Activated CD4-positive, alpha-beta T cell treated with anti-CD3 and anti-CD28 coated beads, Interleukin-10, Interleukin-2, amounts not matched to agents 100 ng/mL and 50 ng/mL, durations not matched to agents 16 hours and 8 hours (primary cell): ENCODE measurements at places on chromosomes 13 and 19.

GRCh38 chr13:60226507-60226906 lies 62.8 kb upstream of the DIAPH3 start:
- DNase-seq = no peak

DNA sequence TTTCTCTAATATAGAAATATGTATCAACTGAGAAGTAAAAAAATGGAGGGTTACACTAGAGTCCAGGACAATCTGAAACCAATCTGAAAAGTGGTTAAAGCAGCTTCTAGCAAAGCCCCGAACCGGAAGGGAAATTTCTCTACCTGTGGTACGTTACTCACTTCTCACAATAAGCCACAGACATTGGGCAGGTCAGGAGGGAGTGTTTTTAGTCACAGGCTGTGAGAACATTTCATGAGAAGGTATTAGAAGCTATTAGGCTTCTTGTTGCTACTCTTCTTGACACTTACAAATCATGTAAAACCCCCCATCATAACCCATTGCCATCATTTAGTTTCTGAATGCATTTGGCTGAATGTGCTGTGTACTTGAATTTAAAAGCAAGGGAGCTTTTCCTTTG lies 120.9 kb downstream of the NUFIP1 start:
- peak; percentile 64 for DNase-seq

DNA sequence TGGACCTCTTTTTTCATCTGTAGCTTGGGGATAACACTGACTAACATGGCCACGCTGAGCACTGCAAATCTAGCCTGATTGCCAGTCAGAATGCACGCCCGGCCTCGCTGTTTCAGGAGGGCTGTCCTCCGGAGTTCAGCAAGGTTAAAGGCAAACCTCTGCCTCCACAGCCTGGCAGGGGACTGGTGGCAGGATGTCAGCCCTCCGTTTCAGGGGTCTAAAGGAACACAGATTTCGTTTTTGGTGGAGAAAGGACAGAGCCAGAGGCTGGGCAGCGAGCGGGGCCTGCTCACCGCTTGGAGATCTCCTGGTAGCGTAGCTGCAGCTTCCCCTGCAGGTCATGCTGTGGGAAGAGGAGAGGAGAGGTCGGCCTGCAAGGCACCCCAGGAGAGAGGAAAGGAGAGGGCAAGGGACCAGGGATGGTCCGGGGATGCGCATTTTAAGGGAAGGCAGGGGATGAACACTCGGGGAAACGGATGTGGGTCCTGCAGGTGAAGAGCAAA lies 560 bp downstream of the NDUFA7 start:
- DNase-seq = no peak

DNA sequence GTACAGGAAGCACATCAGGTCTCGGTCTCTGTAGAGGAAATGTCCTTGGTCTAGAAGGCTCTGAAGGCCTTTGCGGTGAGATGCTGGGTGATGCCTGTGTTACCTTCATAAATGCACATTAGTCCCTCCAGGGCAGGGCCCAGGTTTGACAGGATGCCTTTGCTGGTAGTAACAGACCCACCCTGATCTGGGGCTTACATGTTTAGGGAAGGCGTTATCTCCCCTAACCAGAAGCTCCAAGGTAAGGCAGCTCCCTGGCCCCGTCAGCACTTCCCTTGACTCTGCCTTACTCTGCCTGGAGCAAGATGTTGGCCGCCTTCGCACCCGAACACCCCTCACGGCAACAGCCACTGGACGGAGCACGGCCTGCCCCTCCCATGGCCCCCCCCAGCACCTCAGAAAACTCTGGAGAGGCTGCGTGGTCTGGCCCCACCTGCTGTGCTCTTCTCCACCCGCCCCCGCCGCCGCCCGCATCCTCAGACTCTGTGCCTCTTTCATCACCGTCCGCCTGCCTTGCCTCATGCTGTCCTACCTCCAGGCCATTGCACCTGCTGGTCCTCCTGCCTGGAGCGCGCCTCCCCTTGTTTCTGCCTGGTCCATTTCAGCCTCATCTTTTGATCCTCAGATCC lies 9.1 kb downstream of the AP2A1 start:
- no peak for DNase-seq

DNA sequence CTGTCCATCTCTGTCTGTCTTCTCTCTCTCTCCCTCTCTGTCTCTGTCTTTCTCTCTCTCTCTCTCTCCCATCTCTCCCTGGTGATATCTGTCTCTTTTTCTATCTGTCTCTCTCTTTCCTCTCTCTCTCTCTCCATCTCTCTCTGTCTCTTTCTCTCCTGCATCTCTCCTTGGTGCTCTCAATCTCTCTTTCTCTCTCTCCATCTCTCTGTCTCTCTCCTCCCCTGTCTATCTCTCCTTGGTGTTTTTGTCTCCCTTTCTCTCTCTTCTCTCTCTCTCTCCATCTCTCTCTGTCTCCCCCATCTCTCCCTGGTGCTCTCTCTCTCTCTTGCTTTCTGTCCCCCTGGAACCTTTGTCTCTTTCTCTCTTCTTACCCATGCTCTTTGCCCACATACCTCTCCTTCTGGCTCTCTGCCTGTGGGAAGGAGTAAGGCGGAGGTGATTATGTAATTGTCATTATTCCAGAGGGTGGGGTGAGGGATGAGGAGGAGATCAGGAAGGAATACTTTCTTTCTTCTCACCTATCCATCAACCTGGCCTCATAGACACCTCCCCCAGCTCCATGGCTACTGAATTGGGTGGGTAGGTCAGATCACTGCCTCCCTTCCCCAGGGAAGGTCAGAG lies 30.9 kb upstream of the CYP2B6 start:
- DNase-seq = no peak

- DNase-seq = no peak
Observed at GRCh38 chr19:33350538-33351309, 22.8 kb upstream of the CEBPG start.

- peak; percentile 33 for DNase-seq
Observed at GRCh38 chr13:29954082-29955028, 103.9 kb upstream of the UBL3 start.

GRCh38 chr13:59748046-59748445 lies 415.7 kb downstream of the DIAPH3 start:
- no peak for DNase-seq

- no peak for DNase-seq
Observed at GRCh38 chr13:102220681-102221228, 181.1 kb downstream of the FGF14 start.

- DNase-seq = no peak
Observed at GRCh38 chr19:33192010-33192409, 2.1 kb upstream of the LRP3 start.

- DNase-seq = no peak
Observed at GRCh38 chr13:41148419-41149283, 16.0 kb upstream of the KBTBD6 start.

GRCh38 chr13:51923983-51924539 lies 62.3 kb downstream of the CCDC70 start:
- DNase-seq = peak; percentile 54

DNA sequence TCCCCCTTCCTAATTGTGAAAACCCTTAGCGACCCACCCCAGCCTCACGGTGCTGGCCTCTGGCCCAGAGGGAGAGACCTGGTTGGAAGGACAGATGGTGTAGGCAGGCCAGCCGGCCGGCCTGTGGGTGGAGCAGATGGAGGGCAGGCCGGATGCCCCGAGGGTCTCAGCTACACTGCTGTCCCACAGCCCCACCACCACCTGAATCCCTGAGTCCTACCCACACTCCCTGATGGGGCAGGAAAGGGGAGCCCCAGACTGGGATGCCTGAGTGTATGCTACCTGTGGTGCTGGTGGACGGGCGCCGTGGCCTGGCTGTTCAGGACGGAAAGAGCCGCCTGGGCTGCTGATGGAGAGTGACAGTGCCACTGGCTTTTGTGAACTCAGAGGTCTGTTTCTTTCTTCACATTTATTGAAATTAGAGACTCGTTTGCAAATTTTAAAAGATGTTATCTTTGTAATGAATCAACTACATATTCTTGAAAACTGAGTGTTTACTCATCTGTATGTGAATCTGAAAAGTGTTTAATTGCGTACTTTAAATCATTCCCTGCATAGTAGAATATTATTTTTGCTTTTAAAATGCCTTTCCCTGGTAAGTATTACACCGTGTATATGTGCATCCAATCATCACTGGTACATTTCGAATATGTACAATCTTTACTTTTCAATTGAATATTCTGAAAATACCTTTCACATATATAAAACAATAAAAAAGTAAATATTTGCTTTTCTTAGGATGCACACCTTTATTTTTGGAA lies 35.7 kb downstream of the TFDP1 start:
- DNase-seq = no peak

DNA sequence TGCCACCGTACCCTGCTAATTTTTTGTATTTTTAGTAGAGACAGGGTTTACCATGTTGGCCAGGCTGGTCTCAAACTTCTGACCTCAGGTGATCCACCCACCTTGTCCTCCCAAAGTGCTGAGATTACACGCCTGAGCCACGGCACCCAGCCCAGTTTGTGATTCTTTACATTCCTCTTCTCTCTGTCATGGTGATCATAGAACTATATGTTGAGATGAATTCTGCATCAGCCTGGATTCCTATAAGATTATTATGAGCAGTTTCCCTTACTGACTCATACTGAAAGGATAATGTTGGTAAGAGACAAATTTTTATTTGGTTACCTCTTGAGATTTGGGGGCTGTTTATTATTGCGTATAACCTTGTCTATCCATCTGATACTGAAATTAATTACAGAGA lies 121.5 kb upstream of the CSNK1A1L start:
- DNase-seq = no peak

- no peak for DNase-seq
Observed at GRCh38 chr13:113905018-113905417, 41.1 kb upstream of the GAS6 start.

GRCh38 chr19:4080473-4080872 lies 13.8 kb upstream of the ZBTB7A start:
- DNase-seq = no peak

DNA sequence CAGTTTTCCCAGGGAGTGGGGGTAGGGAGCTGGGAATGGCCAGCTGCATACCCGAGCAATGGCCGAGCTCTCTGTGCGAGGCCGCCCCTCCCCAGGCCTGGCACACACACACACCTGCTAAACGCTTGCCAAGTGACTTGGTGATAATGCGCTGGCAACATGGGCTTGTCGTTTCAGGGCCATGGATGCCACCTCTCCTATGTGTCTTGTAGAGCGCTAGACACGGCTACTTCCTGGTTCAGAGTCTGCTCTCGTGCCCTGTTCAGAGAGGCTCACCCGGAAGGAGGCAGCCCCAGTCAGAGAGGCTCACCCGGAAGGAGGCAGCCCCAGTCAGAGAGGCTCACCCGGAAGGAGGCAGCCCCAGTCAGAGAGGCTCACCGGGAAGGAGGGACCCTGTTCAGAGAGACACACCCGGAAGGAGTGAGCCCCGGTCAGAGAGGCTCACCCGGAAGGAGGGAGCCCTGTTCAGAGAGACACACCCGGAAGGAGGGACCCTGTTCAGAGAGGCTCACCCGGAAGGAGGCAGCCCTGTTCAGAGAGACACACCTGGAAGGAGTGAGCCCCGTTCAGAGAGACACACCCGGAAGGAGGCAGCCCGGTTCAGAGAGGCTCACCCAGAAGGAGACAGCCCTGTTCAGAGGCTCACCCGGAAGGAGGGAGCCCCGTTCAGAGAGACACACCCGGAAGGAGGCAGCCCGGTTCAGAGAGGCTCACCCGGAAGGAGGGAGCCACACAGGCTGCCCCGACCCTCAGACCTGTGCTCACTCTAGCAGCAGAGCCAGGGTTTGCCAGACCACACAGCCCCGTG lies 4.2 kb downstream of the ADPRHL1 start:
- DNase-seq = peak; percentile 38

DNA sequence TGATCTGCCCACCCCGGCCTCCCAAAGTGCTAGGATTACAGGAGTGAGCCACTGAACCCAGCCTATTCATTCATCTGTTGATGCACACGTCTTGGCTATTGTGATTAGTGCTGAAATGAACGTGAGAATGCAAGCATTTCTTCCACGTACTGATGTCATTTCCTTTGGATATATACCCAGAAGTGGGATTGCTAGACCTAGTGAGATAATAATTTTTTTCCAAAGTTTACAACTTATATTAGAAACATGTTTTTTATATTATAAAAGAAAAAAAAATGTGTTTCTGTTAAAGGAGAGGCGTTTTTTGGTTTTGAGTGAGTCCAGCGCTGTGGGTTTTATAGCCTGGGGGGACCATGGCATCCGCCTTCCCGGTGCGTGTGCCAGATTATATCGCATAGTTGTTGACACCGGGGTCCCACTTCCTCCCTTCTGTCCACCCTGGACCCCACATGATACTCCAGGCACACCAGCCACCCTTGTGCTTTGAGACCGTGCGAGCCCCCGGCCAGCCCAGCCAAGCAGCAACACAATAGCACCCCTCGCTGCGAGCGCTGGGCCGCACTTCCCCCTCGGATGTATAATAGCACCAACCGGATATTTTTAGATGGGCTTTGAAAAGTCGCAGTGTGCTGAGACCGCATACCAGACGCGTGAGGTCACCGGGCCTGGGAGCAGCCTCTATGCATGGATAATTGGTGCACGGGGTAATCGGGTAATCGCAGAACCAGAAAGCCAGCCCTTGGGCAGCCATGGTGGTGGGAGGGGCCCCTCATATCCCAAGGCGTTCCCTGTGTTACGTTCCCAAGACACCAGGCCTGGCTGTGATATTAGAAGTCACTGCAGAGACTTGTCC lies 59.6 kb downstream of the MYO9B start:
- DNase-seq = no peak

DNA sequence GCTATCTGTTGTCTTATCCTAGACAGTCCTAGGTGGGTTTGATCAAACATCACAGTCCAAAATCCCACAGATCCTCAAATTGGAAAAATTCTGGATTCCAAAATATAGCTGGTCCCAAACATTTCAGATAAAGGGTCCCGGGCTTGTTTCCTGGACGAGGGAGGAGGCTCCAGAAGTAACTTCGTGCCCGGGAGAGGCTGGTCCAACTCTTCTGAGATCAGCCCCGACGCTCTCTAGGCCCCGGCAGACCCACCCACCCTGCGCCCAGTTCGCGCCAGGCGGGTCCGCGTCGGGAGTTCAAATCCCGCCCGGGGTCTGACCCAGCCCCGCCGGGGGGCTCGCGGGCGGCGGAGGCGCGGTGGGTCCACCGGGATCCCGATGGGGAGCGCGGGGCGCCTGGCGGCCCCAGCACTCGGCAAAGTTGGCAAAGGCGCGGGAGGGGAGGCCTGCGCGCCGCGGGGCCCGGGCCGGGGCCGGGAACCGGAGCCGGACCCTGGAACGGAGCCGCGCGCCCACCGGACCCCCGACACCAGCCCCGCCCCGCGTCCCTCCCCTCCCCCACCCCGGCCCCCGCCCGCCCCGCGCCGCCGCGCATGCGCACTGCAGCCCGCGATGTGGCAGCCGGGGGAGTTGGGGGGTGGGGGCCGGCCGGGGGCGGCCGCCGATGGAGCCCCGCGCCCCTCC lies 513 bp downstream of the MIER2 start:
- peak; percentile 22 for DNase-seq

- no peak for DNase-seq
Observed at GRCh38 chr19:39411081-39411831, 1.2 kb upstream of the PLEKHG2 start.

- no peak for DNase-seq
Observed at GRCh38 chr13:105184201-105184600, 1351.3 kb downstream of the EFNB2 start.

GRCh38 chr13:104779311-104779993 lies 1713.2 kb upstream of the SLC10A2 start:
- DNase-seq = no peak

GRCh38 chr13:62483774-62484173 lies 1068.1 kb upstream of the PCDH20 start:
- no peak for DNase-seq
